ENCODE measurements at places on chromosomes 1 and 21. TPM values are rescaled to one million over a fixed set of nuclear protein-coding genes. Genes with fewer than 3 reads are reported as not detected.

GRCh38 chr1:57300186-57300585 is 123.7 kb downstream of the DAB1 start:
- no peak for DNase-seq

NEXN gene
- total RNA-seq, result 16.8 TPM

- no peak for DNase-seq
Measured at GRCh38 chr1:220335668-220336067, 63.4 kb upstream of the RAB3GAP2 start.

GRCh38 chr21:31558189-31558961 is 101.1 kb upstream of the SOD1 start:
- DNase-seq, result no peak

RORC gene
- under 0.01 TPM for total RNA-seq

- peak; percentile 67 for DNase-seq
Measured at GRCh38 chr1:64033667-64034220, 169.7 kb upstream of the UBE2U start.

DNA sequence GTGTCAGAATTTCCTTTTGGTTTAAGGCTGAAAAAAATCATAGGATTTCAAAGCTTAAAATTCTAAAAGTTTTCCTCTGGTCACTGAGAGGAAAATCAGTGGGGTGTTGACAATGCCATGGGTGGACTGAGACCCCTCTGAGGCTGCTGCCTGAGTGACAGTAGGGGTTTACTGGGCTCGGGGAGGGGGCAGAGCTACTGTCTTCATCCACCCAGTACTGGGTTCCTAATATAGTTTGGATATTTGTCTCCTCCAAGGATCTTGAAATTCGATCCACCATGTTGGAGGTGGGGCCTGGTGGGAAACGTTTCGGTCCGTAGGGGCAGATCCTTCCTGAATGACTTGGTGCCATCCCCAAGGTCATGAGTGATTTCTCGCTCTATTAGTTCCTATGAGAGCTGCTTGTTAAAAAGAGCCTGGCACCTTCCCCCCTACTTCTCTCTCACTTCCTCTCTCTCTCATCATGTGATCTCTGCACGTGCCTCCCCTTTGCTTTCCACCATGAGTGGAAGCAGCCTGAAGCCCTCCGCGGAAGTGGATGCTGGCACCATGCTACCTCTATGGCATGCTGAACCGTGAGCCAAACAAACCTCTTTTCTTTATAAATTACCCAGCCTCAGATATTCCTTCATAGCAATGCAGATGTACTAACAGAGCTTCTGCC is 72.3 kb downstream of the MAP10 start:
- DNase-seq, result no peak

CELA2B gene
- total RNA-seq, result not detected

- DNase-seq, result no peak
Measured at GRCh38 chr1:206449565-206449964, 20.7 kb upstream of the IKBKE start.

Measured in fibroblast of villous mesenchyme (primary cell).